ENCODE measurements at places on chromosomes 13 and 19.
A peak's percentile ranks its signal among the peaks of the same experiment; 100 is the strongest.

DNA sequence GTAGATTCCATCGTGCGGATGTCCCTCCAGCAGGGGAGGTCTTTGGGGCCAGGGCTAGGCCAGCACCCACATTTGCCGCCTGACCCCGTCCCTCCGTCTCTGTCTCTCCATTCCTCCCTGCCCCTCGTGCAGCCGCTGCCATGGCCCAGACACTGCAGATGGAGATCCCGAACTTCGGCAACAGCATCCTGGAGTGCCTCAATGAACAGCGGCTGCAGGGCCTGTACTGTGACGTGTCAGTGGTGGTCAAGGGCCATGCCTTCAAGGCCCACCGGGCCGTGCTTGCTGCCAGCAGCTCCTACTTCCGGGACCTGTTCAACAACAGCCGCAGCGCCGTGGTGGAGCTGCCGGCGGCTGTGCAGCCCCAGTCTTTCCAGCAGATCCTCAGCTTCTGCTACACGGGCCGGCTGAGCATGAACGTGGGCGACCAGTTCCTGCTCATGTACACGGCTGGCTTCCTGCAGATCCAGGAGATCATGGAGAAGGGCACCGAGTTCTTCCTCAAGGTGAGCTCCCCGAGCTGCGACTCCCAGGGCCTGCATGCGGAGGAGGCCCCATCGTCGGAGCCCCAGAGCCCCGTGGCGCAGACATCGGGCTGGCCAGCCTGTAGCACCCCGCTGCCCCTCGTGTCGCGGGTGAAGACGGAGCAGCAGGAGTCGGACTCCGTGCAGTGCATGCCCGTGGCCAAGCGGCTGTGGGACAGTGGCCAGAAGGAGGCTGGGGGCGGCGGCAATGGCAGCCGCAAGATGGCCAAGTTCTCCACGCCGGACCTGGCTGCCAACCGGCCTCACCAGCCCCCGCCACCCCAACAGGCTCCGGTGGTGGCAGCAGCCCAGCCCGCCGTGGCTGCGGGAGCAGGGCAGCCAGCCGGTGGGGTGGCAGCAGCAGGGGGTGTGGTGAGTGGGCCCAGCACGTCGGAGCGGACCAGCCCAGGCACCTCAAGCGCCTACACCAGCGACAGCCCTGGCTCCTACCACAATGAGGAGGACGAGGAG lies 14.8 kb downstream of the STX10 start:
- no peak for DNase-seq

DNA sequence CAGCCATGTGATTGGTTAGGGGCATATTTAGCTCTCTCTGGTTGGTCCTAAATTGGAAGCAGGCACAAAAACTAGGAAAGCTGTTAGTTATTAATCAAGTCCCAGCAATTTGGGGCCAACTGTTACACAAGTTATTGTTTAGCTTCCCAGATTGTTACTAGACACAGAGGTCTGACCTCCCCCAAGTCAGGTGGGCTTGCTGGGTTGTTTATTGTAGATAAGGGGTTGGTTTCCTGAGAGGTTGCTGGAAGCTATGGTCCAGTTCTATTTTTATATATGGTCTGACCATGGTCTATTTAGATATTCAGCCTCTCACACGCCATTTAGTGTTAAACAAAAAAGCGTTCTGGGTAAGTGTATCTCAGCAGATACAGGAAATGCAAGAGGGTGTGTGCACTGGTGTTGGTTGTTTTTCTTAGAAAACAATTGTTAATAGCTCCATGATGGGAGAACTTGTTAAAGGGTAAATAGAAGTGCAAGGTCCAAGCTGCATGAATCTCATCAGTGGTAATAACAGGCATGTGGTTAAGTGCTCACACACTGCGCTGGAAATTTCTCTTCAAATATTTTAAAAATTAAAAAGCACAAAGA lies 150.0 kb downstream of the RAP2A start:
- peak; percentile 20 for DNase-seq

- peak; percentile 56 for DNase-seq
Observed at GRCh38 chr19:11378319-11379189, 4.1 kb downstream of the SWSAP1 start.

- no peak for DNase-seq
Observed at GRCh38 chr13:45113233-45114224, 6.8 kb upstream of the GTF2F2 start.

DNA sequence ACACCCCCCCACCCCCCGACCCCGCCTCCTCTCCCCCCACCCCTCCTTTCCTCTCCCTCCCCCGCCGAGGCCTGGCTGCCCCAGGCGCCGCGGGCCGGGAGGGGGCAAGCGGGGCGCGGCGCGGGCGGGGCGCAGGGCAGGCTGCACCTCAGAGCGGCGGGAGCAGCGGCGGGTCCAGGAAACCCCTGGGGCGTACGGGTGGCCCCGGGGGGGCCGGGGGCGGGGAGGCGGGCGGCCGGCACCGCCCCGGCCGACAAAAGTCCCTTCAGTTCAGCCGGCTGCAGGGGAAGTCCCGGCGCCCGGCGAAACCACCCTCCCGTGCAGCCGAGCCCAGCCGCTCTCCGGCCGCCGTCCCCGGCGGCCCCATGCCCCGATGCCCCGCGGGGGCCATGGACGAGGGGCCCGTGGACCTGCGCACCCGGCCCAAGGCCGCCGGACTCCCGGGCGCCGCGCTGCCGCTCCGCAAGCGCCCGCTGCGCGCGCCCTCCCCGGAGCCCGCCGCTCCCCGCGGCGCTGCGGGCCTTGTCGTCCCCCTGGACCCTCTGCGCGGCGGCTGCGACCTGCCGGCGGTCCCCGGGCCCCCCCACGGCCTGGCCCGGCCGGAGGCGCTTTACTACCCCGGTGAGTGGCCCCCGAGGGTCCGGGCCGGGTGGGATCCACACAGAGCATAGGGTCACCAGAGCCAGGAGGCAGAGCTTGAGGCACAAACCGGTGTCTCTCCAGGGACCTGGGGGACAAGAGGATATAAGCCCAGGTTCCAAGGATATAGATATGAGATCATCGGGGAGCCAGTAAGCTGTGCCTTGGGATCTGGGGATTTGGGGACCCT lies at the start of gene BCL3:
Gene BCL3 (plus strand): TSS at position 283 of the 829 bp plus-strand sequence. CDS start 83 bp downstream, at position 366.
- peak; percentile 81 for DNase-seq

DNA sequence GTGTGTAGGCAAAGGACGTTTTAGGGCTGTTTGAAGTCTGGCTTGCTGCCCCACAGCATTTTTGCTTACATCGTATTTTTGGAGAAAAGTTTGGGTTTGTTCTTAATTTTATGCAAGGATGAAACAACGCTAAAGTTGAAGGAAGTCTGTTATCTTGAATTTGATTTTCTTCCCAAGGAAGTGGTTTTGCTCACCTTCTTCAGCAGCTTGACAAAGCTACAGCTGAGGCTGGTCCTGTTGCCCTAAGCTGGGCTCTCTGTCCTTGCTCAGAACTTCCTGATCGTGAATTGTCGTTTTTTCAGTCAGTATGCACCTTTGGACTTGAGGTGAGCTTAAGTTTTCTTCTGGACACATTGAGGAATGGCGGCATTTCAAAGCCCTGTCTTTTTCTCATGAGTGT lies 62.1 kb upstream of the GSX1 start:
- DNase-seq = no peak

- no peak for DNase-seq
Observed at GRCh38 chr13:77218274-77218673, 108.6 kb downstream of the MYCBP2 start.

DNA sequence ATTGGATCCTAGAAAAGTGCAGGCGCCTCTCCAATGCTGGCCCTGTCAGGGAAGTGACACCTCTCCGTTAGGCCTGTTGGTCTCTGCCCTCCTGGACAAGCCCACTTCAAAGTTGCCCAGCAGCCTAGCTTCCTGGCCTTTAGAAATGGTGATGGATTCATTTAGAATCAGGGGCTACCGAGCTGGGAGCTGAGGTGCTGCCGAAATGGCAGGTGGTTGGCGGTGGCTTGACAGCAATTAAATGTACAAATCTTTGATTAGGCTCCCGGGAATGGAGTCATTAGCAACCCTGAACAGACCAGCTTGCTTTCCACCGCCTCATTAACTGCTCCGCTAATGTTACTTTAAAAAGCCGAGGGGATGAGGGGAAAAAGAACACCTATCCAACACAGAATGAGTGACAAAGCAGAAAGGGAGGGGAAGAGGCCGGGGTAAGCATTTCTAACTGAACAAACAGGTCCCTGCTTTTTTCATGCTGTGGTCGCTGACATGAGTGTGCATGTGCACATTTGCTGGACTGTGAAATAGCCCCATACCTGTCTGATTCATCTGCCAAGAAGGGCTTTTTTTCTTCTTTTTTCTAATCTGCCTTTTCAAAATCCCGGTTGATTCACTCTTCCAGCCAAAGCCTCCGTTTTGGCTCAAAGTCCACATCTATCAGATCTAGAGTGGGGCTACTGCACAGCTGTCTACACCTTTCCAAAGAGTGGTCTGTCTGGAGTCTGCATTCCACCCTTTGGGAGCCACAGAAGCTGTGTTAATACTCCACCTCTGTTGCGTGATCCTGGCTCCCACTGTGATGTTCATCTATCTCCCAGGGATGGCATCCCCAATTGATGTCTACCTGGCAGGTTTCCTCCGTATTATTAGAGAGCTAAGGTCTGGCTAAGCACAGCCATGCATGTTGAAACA lies 431.9 kb downstream of the COG6 start:
- no peak for DNase-seq

DNA sequence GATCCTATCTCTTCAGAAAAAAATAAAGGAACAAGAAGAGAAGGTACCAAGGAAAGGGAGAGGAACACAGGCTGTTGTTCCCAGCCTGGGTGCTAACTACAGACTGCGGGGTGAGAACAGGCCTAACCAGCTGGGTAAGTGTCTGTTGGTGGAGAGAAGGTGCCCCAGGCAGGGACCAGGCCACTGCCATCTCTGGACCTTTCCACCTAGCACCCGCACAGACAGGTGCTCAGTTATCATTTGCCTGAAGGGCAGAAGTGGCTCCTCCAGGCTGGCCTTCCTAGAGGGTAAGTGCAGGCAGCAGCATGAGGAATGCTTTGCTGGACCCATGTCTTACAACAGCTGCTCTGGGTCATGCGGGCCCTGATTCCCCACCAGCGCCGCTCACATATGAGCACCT lies 10.1 kb downstream of the DNMT1 start:
- DNase-seq = no peak

GRCh38 chr19:51016798-51017683 lies 2.5 kb downstream of the KLK10 start:
- DNase-seq = peak; percentile 53

- no peak for DNase-seq
Observed at GRCh38 chr13:33111414-33112110, 95.3 kb downstream of the KL start.

- no peak for DNase-seq
Observed at GRCh38 chr19:10211061-10211460, 16.3 kb upstream of the DNMT1 start.

DNA sequence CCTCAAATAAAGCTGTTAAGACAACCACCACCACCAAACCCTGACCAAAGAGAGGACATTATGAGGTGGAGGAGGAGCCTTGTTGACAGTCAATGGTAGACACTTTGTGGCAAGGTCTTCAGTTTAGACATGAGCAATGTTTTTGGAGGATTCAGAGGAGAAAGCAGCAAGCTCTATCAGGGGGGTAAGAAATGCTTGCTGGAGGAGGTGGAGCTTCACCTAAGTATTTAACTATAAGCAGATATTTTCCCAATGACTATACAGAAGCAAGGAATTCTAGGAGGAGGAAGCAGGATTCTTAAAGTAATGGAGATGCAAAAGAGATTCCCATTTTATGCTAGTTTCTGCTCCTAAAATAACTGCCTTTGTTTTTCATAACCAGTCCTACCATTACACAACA lies 74.2 kb downstream of the TRPC4 start:
- no peak for DNase-seq

DNA sequence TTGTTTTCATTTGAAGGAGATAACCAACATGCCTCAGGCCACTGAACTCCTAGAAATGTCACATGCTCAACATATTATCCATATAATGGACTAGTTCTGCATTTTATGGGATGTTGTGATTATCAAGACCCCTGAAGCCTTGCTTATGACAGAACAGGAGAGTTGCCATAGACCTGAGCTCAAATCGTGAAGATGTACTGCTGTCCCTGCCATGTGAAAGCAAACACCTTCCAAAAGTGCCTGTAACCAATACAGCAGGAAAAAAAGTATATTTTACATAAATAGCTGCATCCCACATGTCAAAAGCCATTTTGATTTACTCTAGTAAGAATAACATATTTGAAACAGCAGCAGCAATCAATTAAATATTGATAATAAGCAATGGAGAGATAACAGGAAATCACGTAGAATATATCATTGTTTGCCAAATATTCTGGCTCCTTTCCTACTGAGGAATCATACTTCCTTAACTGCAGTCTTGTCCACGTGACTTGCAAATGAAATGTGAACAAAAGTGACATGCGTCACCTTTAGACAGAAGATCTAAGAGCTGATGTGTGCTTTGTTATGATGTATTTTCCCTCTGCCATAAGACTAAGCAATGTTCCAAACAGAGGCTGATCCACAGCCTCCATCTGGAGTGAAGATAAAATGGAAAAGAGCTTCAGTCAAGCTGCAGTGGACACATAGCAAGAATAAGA lies 33.5 kb downstream of the SLC25A30 start:
- DNase-seq = no peak

DNA sequence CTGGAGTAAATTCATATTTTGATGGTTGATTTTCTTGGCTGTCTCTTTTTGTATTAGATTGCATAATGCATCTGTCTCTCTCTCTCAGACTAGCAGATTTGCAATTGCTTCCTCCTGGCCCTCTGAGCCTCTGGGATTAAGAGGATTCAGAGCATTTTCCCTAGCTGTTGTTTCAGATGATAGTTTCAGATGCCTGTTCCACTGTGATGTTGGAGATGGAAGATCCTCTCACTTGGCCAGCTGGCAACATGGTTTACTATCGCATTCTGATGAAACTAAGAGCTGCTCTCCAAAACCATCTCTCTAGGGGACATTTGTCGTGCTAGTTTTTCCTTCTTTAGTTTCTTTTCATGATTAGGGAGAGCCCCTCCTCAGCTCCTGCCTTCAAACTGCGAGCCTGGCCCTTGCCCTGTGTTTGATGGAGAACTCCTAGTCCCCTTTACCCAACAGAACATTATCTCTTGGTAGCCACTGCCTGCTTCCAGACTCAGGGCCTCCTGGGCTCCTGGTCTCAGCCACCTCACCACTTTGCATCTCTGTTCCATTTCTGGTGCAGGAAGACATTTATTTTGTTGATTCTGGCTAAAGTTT lies 244.6 kb downstream of the B3GLCT start:
- DNase-seq = no peak

DNA sequence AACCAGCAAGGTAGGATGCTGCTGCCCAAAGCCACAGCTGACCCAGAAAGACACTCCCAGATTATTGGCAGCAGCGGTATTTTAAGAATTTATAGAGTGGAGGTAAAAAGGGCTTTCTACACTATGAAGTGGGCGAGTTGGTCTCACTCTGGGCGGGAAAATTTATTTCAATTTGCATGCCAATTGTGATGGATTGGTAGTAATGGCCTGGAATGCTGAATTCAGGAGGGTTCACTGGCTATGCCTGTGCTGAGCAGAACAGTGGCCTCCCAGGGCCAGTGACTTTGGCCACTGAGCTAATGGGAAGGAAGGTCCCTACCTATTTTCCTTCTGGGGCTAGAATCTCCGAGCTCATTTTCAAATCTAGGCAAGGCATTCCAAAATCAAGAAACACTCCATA lies 243.5 kb downstream of the TSHZ3 start:
- DNase-seq = no peak

GRCh38 chr13:37277007-37277406 lies 171.5 kb upstream of the CSNK1A1L start:
- DNase-seq = no peak

- DNase-seq = no peak
Observed at GRCh38 chr13:23468811-23469210, 35.3 kb upstream of the SACS start.
